ENCODE measurements at places on chromosomes 6 and 20.
A peak's percentile ranks its signal among the peaks of the same experiment; 100 is the strongest.

- no peak for DNase-seq
These were observed 11.1 kb upstream of the ADTRP start for GRCh38 chr6:11789744-11790143.

DNA sequence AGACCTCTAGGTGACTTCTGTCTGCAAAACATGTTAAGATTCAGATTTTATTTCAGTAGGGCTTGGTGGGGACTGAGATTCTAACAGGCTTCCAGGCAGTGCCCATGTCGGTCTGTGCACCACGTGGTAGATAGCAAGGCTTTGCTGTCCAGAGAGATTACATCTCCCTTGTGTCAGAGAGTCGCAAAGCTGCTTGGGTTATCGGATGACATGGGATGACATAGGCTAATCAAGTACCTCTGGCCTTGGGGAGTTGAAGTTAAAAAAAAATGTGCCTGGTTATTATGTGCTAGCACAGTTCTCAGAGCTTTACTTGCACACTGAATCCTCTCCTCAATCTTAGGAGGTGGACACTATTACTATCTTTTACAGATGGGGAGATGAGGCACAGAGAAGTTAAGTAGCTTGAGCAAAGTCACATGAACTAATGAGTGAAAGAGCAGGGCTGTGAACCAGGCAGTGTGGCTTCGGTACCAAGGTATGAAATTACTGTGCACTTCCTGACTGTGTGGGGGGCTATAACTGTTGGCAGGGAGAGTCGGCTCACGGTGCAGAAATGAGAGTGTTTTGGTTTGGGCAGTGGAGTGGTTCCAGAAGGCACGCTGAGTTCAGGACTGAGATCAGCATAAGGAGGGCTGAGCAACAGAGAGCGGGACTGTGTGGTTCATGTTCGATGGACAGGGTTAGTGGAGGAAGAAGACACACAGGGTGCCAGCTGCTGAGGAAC lies 41.1 kb downstream of the FARS2 start:
- DNase-seq: no peak

- DNase-seq: no peak
These were observed 120.5 kb downstream of the MAP3K7 start for GRCh38 chr6:90466154-90466940.

GRCh38 chr20:1322511-1323245 lies 6.3 kb downstream of the SDCBP2 start:
- no peak for DNase-seq

DNA sequence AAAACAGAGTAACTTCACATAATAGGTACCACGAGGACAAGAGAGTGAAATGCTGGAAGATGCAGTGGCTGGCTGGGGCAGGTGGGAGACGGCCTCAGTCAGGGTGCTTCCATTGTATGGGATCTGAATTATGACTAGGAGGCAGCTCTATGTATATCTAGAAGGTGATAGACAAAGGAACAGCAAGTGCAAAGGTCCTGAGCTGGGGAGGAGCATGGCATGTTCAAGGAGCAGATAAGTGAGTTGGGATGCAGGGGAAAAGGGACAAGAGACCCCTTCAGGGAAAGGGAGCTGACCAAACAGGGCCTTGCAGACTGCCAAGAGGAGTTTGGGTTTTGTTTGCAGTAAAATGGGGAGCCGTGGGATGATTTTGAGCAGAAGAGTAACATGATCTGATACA lies 8.3 kb upstream of the SLC9A8 start:
- no peak for DNase-seq

DNA sequence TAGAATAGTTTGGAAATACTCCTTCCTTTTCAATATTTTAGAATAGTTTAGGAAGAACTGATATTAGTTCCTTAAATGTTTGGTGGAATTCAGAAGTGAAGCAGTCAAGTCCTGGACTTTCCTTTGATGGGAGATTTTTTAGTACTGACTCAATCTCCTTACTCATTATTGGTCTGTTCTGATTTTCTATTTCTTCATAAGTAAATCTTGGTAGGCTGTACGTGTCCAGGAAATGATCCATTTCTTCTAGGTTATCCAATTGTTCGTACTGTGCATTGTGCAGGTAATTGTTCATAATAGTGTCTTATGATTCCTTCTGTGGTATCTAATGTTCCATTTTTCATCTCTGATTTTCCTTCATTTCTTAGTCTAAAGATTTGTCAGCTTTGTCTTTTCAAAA lies 138.9 kb downstream of the SYCP2 start:
- no peak for DNase-seq

DNA sequence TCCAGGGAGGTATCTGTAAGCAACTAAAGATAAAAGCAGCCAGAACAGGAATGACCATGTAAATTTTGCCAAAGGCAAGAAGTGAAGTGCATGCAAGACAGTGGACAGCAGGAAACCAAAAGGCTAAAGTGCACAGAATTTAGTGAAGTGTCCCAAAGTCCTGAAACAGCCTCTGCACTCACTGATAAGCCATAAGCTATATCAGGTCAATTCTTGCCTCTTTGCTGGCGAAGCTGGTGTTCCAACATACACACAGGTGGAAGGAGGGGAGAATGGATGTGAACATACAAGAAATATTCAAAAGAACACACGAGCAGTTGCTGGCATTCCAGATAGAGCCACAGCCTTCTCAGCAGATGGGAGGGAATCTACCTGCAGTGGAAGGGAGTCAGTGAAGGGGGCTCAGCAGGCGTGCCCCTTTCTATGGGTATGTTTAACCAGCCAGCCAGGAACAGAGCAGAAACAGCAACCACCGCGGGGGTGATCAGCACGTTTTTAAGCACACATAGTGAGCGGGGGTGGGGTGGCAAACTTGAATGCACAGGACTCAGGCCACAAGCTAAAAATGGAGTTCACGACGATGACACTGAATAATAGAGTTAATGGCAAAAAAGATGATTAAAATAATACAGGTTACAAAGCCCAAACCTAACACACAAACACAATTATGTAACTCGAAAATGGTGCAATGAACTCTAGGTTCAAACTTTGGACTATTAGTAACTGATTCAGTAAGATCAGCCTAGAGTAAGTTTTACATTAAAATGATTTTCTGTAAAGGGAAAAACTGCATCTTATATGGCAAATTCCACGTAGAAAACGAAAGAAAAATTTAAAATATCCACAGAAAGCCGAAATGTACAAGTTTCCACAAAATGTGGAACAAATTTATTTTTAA lies 1.2 kb downstream of the ECI2 start:
- DNase-seq: no peak

- peak; percentile 24 for DNase-seq
These were observed 844 bp downstream of the WFDC2 start for GRCh38 chr20:45470262-45470931.

- DNase-seq: no peak
These were observed 13.5 kb downstream of the DLGAP4 start for GRCh38 chr20:36319356-36320260.

- no peak for DNase-seq
These were observed 85.6 kb downstream of the PFDN4 start for GRCh38 chr20:54293526-54293925.

GRCh38 chr6:110705543-110705942 lies 109.7 kb downstream of the CDK19 start:
- no peak for DNase-seq

DNA sequence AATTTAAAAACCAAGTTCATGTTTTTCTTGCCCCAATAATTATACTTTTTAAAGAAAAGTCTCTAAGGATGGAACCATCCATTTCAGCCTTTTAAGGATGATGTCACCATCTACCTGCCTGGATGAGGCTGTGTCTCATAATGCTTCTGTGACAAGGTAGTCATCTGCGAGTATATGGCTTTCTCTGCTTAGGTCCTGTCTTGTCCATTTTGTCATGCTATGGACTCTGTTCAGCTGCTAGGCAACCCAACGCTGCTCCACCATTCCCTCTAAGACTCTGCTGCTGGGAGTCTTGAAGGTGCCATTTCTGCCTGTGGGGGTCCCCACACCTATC lies 459.8 kb upstream of the RUNX2 start:
- DNase-seq: no peak

- DNase-seq: no peak
These were observed 62.8 kb downstream of the FILIP1 start for GRCh38 chr6:75430631-75431325.

GRCh38 chr20:7656687-7657467 lies 283.4 kb downstream of the HAO1 start:
- no peak for DNase-seq

DNA sequence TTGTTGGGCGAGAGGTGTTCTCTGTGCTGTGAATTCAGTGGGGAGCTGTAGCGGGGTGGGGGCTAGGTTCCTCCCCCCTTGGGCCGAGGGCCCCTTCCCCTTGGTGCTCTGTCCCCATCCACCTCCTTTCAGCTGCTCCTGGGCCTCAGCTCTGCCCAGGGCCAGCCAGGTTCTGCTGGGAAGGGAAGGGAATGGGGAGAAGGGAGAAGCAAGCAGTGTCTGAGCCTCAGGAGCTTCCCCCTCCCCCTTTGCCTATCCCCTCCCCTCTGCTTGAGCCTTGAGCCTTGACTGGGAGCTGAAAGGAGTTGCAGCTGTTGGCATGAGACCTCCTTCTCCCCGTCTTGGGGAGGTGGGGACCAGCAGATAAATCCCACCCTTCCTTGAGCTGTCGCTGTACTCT lies 576 bp upstream of the RRP36 start:
- no peak for DNase-seq

- DNase-seq: no peak
These were observed 12.1 kb downstream of the NHSL1 start for GRCh38 chr6:138487102-138487604.

- no peak for DNase-seq
These were observed 70.4 kb downstream of the PLCB4 start for GRCh38 chr20:9139106-9139833.

DNA sequence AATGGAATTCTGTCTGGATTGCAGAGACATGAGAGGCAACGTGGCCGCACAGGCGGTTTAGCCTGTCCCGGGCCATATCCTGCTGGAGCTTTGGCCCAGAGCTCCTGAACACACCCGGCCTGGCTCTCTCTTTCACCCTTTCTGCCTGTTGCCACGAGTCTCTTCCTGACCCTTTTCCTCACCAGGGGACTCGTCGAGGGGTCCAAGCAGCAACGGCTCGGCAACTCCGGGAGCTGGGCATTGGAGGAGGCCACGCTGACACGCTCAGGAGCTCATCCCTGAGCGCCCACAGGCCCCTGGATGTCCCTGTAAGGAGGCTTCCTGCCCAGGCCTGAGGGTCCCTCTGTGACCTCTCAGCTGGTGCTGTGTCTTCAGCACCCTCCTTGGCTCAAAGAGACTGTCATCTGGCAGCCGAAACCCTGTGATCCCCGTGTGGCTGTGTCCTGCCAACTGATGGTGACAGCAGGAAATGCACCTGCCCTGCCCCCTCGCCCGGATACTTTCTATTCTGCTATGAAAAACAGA lies 103.8 kb downstream of the RNASET2 start:
- DNase-seq: no peak

DNA sequence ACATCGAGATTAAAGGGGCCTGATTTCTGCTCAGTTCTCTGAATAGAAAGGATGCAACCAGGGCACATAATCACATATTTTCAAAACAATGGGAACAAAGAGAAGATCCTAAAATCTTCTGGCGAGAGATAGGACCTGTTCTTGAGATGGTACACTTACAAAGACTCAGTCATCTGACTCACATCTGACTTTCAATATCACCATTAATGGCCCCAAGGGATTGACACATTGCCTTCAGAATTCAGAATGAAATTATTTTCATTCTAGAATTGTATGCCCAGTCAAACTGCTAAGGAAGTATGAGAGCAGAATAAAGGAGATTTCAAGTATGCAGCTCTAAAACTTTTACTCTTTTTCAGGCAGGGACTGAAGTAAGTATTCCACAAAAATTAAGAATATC lies 240.7 kb upstream of the POU3F2 start:
- DNase-seq: no peak

- no peak for DNase-seq
These were observed 87.9 kb downstream of the CD40 start for GRCh38 chr20:46206025-46206424.

DNA sequence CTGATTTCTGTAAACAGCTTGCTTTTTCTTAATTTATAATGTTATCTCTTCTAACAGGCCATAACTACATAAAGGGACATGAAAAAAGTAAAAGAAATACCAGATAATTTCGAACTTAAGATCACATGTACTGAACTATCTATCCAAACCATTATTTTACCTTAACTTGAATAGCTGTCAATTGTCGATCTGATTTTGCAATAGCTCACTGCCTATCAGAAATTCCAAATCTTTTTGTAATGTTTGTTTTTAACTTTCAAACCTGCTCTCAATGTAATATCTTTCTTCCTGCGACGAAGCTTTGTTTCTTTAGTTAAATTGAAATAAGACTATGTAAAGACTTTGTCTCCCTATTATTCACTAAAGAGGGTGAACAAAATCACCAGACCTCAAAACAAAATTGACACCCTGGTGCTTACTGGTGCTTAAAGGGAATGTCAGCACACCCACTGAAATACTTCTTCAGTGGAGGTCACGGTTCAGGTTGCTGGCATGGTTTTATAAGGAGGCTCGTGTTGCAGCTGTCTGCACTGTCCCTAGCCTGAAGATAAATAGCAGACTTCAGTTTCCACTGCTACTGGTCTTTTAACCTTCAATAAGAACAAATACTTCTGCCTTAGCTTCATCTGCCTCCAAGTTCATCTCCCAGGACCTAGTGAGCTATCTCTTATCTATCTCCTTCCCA lies 117.5 kb upstream of the QKI start:
- no peak for DNase-seq

- DNase-seq: no peak
These were observed 83.6 kb downstream of the PHACTR1 start for GRCh38 chr6:12800120-12800519.

GRCh38 chr6:167987396-167988153 lies 9.9 kb upstream of the KIF25 start:
- DNase-seq: no peak

DNA sequence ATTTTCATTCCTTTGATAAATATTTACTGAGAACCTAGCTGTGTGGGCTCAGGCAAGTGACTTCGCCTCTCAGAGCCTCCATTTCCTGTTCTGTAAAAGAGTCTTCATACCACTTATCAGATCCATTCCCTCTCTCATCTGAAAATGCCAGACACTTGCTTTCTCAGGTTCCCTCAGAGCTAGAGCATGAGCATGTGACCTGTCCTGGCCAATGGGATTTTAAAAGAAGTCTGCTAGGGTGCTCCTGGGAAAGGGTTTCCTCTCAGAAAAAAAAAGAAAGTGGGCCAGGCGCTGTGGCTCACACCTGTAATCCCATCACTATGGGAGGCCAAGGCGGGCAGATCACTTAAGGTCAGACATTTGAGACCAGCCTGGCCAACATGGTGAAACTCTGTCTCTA lies 5.3 kb downstream of the KCNB1 start:
- no peak for DNase-seq
